Activated CD4-positive, alpha-beta T cell treated with anti-CD3 and anti-CD28 coated beads, Interleukin-2, amount 10 ng/mL, durations not matched to agents 7 days and 5 days (primary cell): ENCODE measurements at places on chromosomes 12 and 14. TPM values are rescaled to one million over a fixed set of nuclear protein-coding genes. Genes with fewer than 3 reads are reported as not detected.

POLR3B gene
- 6.1 TPM for total RNA-seq

GUCY2C gene
- not detected for total RNA-seq

FGF6 gene
- not detected for total RNA-seq

MYF5 gene
- total RNA-seq = not detected

ALKBH1 gene
- total RNA-seq = 13.3 TPM

LALBA gene
- total RNA-seq = not detected

ARHGEF25 gene
- total RNA-seq = 0.25 TPM

TMEM132D gene
- total RNA-seq = not detected

TRHDE gene
- total RNA-seq = not detected

ENDOU gene
- not detected for total RNA-seq

AICDA gene
- not detected for total RNA-seq

DTX1 gene
- total RNA-seq = 0.25 TPM

PTPRB gene
- not detected for total RNA-seq

PIANP gene
- total RNA-seq = not detected

DLST gene
- 92.6 TPM for total RNA-seq
